Fibroblast of pulmonary artery (primary cell): ENCODE measurements at places on chromosomes 1 and 21.

GRCh38 chr1:94228640-94229375 lies 8.6 kb downstream of the ARHGAP29 start:
- peak; percentile 59 for DNase-seq

DNA sequence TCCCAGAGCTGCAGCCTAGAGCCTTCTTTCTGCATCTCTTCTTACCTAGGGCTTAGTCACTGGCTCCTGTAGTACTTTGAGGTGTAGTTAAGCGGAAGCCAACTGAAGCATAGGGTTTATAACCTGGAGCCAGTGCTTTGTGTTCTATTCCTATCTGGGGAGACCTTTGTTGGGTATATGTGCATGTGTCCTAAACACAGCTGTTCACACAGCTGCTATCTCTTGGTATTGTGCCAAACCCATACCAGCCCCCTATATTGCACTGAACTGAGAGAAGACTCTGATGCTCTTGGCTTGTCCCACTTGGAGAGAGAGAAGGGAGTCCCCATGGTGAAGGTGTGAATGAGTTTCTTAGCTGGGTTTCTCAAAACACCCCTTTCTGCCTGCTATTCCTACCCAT lies 17.2 kb upstream of the NFASC start:
- no peak for DNase-seq

- DNase-seq: peak; percentile 57
These were observed 2.3 kb upstream of the KCNC4 start for GRCh38 chr1:110207831-110208230.

GRCh38 chr1:165218731-165219130 lies 137.8 kb downstream of the LMX1A start:
- DNase-seq: no peak

DNA sequence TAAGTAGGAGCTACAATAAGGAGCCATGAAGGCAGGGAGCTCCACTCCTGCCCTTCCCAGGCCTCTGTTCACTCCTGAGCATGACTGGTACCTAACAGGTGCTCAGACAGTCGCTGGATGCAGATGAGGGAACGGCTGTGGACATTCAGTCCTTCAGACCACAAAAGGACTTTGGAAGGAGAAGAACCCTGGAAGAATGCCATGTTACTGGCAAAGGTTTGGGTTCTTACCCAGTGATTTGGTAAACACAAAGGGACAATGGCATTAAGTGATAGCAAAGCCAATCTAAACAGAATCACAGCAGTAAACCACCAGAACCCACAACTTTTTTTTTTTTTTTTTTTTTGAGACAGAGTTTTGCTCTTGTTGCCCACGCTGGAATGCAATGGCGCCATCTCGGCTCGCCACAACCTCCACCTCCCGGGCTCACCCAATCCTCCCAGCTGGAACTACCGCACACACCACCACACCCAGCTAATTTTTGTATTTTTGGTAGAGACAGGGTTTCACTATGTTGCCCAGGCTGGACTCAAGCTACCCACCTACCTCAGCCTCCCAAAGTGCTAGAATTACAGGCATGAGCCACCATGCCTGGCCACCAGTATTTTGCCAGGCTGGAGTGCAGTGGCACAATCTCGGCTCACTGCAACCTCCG lies 7.5 kb upstream of the CBR3 start:
- no peak for DNase-seq

- no peak for DNase-seq
These were observed 957.4 kb upstream of the NCAM2 start for GRCh38 chr21:20040768-20041167.

GRCh38 chr1:182032251-182032650 lies 29.3 kb downstream of the ZNF648 start:
- no peak for DNase-seq

GRCh38 chr1:205688171-205689080 lies 8.1 kb upstream of the SLC45A3 start:
- DNase-seq: no peak

- DNase-seq: no peak
These were observed 57.9 kb upstream of the KANK4 start for GRCh38 chr1:62377043-62377562.

GRCh38 chr1:112169517-112169916 lies 180.0 kb upstream of the KCND3 start:
- no peak for DNase-seq

GRCh38 chr1:96524100-96524499 lies 197.5 kb upstream of the PTBP2 start:
- peak; percentile 17 for DNase-seq

- no peak for DNase-seq
These were observed 29.8 kb downstream of the PKP1 start for GRCh38 chr1:201313086-201313485.

DNA sequence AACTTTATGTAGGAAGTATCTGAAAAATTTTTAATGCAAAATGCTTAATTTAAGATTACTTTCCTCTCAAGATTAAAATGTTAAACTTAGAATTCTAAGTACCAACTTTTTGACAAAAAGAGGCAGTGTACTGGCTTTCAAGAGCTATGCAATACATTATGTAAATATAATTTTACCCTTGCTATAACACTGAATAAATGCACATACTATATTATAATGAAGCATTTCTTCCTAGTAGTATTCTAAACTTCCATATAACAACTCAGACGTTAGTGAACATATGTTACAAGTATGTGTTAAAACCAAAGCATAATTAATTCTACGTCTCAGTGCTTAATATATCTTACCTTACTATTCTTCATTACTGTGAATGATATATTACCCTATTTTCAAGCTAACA lies 58.5 kb downstream of the RGS21 start:
- no peak for DNase-seq

- peak; percentile 55 for DNase-seq
These were observed 655 bp upstream of the KIRREL1 start for GRCh38 chr1:157992833-157993146.

- no peak for DNase-seq
These were observed 518 bp upstream of the NDC1 start for GRCh38 chr1:53838654-53838974.

GRCh38 chr21:36171336-36171735 lies 14.7 kb downstream of the DOP1B start:
- DNase-seq: no peak

DNA sequence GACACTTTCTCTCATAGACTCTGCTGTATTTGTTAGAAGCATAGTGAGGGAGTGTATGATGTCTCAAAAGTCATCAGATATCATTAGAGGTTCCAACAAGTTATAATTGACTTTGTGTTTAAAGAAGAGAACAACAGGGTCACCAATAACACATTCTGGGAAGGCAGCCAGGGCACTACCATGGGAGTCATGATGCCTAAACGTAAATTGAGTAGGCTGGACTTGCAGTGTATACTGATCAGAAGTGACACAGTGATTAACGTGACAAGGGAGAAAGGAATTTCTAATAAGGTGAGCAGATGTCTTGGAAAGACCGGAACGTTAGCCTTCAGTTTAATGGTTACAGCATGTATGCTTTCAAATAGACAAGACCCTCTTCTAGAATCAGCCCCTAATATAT lies 973.2 kb downstream of the NCAM2 start:
- no peak for DNase-seq
